ENCODE measurements at places on chromosomes 7 and 10.

- no peak for DNase-seq
Observed at GRCh38 chr7:32158751-32159745, 88.8 kb upstream of the PDE1C start.

DNA sequence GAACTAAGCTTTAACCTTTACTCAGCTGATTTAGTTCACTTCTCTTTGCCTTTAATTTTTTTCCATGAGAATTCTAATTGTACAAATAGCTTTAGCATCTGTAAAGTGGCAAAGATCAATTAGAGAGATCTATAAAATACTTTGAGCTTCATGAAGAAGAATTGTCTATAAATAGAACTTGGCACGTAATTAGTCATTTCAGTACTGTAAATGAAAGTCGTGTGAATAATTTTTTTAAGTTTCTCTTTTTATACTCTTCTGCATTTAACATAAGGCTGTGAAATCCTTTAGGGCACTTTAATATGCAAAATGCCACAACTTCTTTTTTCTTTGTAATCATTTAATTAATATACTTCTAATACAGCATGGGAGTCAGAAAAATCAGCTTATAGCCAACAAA, 177.8 kb downstream of the CSTF2T start:
- DNase-seq, result no peak

GRCh38 chr7:4820405-4820966, 41.3 kb downstream of the PAPOLB start:
- DNase-seq, result no peak

DNA sequence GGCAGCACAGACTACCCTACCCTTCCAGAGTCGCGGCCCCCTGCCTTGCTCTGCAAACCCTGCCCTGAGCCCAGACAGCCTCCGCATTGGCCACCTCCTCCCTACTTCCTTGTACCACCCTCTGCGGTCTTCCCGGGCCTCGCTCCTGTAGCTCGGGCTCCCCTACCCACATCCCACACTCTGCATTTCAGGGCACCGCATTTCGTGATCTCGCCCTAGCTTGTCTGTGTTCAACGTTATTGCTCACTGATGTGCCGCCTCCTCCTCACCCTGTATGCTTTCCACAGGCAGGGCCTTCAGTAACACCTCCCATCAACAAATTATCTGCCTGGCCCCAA, 6.6 kb downstream of the PDIA4 start:
- no peak for DNase-seq

DNA sequence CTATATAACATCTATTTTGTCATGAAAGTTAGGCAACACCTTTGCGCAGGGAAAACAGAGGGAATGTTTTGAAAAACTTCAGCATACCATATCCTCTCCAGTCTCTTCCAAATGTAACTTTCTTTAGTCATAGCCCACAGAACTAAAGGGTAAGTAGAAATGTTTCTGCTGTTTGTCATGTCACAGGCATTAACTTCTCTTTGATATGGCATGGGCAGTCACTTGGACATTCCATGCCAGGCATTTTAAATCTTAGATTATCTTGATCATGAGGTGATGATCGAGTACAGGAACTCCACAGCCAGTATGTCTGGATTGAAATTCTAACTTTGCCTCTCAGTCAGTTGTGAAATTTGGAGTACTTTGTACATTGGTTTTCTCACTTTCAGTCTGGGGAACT, 27.5 kb upstream of the ETV1 start:
- no peak for DNase-seq

DNA sequence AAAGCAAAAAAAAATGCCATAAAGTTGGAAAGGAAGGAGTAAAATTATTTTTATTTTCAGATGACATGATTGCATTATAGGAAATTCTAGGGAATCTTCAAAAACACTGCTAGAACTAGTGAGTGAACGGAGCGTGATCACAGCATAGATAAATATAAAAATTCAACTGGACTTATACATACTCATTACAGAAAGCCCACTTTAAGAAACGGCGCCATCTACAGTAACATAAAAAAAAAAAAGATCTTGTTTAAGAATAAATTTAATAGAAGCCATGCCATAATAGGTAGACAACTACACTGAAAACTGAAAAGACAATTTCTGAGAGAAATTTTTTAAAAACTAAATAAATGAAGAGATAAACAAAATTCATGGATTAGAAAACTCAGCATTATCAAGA, 623.1 kb upstream of the MGMT start:
- DNase-seq, result no peak

- no peak for DNase-seq
Observed at GRCh38 chr10:30893208-30893607, 138.5 kb downstream of the ZNF438 start.

DNA sequence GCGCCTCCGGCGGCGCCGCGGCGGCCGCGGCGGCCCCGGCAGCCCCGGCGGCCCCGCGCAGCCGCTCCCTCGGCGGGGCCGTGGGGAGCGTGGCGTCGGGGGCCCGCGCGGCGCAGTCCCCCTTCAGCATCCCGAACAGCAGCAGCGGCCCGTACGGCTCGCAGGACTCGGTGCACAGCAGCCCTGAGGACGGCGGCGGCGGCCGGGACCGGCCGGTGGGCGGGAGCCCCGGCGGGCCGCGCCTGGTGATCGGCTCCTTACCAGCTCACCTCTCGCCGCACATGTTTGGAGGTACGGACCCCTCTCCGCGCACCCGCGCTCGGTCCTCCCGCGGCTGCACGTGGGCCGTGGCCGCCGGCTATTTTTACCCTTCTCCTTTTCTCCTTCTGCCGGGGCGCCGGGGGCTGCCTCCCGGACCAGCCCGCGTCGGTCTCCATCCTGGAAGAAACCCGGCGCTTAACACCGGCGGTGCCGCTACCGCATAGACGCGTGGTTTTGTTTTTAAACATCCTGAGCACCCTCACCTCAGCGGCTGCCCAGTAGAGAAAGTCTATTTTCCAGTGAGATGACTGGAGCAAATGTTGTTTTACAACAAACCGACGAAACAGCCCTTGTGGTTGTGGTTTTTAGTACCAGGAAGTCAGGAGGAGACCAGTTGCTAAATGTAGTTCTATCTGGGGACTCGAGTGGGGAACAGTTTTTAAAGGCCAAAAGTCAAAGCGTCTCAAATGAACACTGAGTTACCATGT, 1.3 kb downstream of the ZNRF2 start:
- DNase-seq, result no peak

GRCh38 chr7:130740606-130741005, 6.6 kb upstream of the KLF14 start:
- DNase-seq, result no peak

GRCh38 chr10:3708852-3709251, 76.2 kb downstream of the KLF6 start:
- no peak for DNase-seq

- DNase-seq, result no peak
Observed at GRCh38 chr10:130726996-130727725, 584.4 kb downstream of the TCERG1L start.

DNA sequence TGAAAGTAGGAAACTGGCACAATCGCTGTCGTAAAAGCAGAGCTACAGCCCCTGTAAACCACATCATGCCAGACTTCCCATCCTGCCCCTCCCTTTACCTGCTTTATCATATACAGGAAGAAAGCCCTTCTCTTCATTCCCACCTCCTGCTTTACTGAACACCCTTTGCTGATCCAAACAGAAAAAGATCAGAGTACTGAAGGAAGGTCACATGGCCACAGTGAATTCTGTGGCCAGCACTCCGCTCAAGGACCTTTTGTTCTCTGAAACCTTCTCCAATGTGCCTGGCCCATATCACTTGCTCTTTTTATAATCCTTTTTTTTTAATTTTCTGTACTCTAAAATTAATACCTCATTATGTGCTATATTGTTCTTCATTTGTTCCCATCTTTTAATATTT, 108.8 kb upstream of the LRGUK start:
- DNase-seq, result no peak

GRCh38 chr10:24571870-24572450, 151.7 kb downstream of the ARHGAP21 start:
- no peak for DNase-seq

DNA sequence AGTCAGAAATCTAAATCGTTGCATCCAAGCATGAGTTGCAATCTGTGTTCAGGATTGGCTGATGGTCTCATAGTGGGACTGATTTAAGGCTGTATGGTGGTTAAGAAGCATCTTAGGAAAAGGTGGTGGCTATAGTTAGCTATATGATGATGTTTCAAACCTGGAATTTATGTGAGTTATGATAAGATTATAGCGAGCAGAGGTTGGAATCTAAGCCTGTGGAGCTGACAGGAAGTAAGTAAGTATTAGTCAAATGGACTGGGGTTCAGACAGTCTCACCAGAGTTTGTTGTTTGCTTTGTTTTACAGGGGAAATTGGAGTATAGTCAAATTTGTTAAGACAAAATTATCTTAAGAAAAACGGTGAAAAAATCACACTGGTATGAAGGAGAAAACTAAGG, 56.7 kb downstream of the ANKRD7 start:
- DNase-seq, result no peak

DNA sequence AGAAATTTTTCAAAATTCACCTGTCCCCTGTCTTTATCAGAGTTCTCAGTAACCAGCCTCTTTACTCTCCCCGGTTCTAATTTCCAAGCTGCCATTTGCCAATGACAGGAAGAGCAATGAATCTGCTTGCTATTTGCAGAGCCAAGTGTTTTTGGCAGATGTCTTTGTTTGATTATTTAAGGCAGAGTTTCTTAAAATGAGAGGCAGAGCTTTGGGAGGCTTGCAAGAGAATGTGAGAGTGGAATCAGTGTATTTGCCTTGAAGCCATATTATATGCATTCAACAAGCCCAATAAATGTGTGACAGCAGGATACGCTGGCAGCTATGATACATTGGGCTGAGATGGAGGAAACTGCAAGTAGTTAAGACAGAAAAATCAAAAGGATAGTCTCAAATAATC, 196.5 kb downstream of the PHF14 start:
- no peak for DNase-seq

GRCh38 chr7:132117181-132117580, 459.1 kb downstream of the PLXNA4 start:
- no peak for DNase-seq

GRCh38 chr7:94173436-94173835, 169.3 kb upstream of the BET1 start:
- no peak for DNase-seq

DNA sequence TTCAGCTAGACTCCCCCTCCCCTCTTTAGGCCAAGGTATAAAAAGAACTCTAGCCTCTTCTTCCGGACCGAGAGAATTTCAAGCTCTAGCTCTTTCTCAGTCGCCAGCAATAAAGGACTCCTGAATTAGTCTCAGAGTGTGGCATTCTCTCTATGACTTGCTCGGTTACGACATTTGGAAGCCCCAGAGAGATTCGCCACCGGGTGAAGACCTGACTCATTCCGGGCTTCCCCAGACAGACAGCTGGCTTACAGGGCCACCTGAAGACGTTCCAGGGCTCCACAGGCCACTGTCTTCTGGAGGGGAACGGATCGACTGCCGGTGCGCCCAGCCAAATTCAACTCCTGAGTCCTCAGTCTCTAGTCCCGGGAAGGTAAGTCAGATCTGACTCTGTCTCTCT, at the start of gene AKR1B15:
Gene AKR1B15 (plus strand): TSS at position 234 of the 400 bp plus-strand sequence. CDS start 15,510 bp downstream, outside the sequence.
- DNase-seq, result no peak

DNA sequence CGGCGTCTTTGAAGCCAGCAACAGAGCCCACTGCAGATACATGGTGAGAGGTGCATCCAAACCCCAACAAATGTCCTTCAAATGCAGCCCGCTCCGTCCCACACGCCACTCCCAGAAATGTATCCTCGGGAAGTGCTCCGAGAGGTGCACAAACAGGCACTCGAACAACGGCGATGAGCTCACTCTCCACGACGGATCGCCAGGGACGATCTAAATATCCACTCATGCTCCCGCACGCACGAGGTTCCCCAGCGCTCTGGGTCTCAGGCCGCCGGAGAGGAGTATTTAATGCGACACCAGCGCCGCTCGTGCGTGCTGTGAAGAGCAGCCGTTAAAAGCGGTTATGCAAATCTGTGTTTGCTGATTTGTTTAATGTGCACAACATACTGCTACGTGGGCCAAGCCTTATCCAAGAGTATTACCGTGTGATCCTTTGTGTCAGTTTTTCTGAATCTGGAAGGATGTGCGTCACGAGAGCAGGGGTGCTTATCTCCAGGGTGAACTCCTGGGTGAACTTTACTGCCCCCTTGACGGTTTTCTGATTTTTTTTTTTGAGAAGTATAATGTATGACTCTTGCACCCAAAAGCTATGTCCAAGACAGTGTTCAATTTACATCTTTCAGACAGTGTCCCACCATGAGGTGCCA, 48.5 kb upstream of the PPP2R2D start:
- DNase-seq, result no peak

- DNase-seq, result no peak
Observed at GRCh38 chr10:104349623-104350126, 4.0 kb upstream of the CFAP58 start.

- DNase-seq, result no peak
Observed at GRCh38 chr7:105587909-105588635, 6.8 kb upstream of the EFCAB10 start.

DNA sequence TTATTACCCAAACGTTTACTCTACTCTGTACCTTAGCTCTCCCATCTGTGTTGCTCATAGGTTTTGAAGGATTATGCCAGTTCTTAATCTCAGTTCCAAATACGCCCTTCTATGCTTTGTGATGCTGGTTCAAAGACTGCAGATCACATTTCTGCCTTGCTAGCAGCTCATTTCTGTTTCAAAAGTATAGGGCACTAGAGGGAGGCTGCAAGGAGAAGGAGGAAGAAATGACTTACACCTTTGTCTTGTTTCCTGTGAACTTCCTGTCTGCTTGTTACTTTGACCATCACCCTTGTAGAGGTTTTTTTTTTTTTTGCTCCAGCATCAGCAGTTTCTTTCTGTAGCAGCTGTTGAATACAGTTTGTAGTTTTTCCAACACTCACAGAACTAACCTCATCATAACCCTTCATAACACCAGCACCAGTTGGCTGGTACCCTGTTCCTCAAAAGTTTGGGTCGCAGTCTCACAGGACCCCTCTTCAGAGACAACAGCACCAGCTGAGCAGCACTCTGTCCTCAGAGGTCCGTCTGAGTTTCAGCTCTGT, 16.5 kb downstream of the SLK start:
- DNase-seq, result no peak

DNA sequence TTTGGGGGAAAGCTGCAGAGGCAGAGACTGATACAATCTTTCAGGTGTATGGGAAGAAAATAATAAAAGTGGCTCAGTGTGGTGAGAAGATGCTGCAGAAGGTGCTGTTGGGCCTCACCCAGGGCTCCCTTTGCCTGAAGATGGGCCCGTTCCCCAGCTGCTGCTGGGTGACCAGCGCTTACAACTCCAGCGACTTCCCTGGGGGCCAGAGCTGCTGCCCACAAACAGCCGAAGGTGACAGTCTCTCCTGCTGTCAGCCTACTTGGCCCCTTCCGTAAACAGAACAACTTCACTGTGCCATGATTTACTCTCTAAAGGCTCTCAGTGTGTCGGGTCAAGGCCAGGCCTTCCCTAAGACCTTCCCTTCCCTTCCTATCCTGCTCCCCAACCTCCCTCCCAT, 93.6 kb upstream of the PCBD1 start:
- no peak for DNase-seq

GRCh38 chr10:111648046-111648445, 535.5 kb downstream of the GPAM start:
- DNase-seq, result no peak

- DNase-seq, result no peak
Observed at GRCh38 chr7:159027789-159028507, 116.7 kb downstream of the VIPR2 start.

GRCh38 chr7:2000746-2001321, 231.9 kb downstream of the MAD1L1 start:
- no peak for DNase-seq

- DNase-seq, result no peak
Observed at GRCh38 chr10:128316925-128317324, 190.7 kb upstream of the MKI67 start.

Data from stimulated activated CD8-positive, alpha-beta memory T cell treated with anti-CD3 and anti-CD28 coated beads, Interleukin-4, amount 100 ng/mL, for 1 hour (primary cell).